ENCODE measurements at places on chromosomes 6 and 20.

DNA sequence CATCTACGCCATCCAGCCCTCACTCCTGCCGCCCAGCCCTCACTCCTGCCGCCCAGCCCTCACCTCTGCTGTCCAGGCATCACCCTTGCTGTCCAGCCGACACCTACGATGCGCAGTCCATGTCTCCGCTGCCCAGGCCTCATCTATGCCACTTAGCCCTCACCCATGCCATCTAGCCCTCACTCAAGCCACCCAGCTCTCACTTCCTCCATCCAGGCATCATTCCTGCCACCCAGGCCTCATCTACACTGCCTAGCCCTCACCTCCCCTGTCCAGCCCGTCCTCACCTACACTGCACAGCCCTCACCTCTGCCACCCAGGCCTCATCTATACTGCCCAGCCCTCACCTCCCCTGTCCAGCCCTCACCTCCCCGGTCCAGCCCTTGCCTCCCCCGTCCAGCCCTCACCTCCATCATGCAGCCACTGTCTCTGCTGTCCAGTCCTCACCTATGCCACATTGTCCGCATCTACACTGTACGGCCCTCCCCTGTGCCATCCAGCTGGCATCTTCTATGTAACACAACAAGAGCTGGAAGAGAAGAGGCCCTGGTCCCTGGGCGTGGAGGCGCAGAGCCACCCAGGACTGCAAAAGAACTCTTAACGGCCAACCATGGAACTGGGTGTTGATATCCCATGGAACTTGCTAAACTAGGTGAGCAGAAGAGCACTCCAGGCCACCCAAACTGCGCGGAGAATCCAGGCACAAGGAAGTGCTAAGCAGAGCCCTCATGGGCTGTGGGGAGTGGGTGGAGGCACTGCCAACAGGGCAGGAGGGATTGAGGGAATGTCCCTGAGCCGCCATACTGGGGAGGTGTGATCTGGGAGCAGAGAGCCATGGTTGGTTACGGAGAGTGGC lies 31.0 kb downstream of the RNASET2 start:
- DNase-seq = no peak

- no peak for DNase-seq
Measured at GRCh38 chr6:124396361-124396760, 565.9 kb upstream of the RNF217 start.

DNA sequence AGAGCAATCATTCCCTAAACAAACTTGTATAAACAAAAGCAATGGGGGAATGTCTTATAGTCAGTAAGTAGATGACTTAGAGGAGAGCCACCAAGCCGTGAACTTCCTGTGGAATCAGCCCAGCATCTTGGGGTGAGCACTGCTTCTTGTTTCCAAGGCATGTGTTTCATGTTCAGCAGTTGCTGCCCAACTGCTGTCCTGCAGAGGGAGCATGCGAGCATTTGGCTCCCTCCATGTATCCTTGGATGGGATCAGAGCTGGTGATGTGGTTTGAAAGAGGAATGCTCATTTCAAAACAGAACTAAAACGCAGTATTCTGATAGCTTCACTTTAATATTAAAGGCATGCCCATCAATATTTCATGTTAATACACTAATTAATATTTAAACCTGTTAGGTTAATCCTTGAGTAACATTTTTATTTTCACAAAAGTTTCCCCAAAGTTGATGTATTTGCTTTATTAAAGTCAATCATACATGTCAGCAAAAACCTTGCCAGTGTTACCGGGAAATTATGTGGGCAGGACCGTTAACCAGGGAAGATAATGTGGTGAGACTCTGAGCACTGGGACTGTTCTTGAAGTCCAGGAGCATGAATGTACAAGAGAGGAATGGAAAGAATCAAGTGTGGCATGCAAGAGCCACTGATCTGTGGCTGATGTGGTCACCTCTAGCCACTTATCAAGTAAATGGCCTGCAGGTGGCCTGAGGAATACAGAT lies 172.1 kb upstream of the GGTLC1 start:
- DNase-seq = no peak

- DNase-seq = no peak
Measured at GRCh38 chr20:58374906-58375758, 13.9 kb upstream of the VAPB start.

DNA sequence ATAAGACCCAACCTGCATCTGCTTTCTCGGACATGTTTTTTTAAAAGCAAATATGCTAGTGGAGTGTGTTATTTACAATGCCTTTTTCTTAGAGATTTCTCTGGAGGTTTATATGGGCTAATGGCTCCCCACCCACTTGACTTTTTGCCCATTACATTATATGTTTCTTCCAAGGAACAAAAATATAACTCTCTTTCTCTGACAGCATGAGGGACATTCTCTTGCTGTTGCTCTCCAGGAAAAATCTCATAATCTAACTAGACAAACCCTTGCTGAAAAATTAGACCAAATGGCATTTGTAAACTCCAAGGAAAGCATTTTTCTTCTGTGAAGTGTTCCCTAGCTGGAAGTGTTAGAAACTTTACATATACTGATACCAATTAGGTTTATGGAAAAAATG lies 213.7 kb downstream of the PRL start:
- DNase-seq = no peak

DNA sequence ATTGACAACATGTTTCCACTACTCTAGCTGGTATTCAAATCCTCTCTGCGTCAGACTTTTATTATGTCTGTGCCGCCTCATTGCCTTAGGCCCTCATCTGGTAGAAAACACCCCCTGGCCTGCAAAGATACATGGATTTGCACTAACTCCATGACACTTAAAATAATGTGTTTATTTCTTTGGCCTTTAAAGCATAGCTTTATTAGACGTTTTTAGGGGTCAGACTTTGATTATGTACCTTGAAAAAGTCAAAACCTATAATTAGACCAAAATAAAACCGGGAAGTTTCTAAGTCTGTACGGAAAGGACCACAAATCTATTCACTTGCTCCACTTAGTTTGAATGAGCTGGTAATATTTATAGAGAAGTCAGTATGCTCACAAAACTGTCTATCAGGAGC lies 357.9 kb upstream of the NOX3 start:
- no peak for DNase-seq

DNA sequence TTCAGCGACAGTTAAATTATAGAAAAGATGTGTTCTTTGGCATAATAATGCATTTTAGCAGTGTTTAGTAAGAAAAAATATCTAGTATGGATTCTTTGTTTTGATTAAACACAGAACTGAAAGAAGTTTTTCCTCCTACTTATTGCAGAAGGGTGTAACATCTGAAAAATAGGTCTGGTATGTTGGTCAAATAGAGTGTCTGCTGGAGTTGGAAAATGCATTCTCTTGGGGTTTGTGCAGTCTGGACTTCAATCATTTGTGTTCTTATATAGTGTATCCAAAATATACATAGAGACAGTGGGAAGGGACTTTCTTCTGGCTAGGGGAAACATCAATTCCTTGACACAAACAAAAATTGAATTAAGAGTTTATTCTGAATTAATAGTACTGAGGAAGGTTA lies 132.4 kb upstream of the MAN1A1 start:
- DNase-seq = no peak

GRCh38 chr6:114096561-114097172 lies 125.7 kb upstream of the HDAC2 start:
- no peak for DNase-seq

DNA sequence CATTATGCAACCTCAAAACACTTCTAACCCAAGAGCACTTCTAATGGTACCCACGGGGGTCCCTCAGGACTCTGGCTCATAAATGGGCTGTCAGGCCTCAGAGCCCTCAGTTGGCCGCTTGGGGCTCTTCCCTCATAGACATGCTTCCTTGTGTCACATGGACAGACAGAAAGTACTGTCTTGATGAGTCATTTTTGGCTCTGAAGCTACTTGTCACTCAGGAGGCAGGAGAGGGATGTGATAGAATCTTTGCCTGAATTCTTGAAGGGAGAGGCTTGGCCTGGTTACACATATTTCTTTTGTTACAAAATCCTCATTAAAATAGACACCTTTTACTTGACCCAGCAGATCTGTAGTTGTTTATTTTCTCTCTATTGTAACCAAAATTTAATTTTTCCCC lies 15.1 kb upstream of the EDN1 start:
- no peak for DNase-seq

GRCh38 chr6:160076009-160076408 lies 45.6 kb upstream of the SLC22A1 start:
- DNase-seq = no peak

DNA sequence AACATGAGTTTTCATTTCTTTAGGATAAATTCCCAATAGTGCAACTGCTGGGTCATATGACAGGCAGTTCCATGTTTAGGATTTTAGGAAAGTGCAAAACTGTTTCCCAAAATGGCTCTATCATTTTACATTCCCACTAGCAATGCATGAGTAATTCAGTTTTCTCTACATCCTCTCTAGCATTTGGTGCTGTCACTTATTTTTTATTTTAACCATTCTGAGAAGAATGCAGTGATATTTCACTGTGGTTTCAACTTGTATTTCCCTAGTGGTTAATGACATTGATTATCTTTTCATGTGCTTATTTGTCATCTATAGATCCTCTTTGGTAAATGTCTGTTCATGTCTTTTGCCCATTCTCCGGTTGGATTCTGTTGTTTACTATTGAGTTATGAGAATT lies 82.7 kb downstream of the PHIP start:
- DNase-seq = no peak

DNA sequence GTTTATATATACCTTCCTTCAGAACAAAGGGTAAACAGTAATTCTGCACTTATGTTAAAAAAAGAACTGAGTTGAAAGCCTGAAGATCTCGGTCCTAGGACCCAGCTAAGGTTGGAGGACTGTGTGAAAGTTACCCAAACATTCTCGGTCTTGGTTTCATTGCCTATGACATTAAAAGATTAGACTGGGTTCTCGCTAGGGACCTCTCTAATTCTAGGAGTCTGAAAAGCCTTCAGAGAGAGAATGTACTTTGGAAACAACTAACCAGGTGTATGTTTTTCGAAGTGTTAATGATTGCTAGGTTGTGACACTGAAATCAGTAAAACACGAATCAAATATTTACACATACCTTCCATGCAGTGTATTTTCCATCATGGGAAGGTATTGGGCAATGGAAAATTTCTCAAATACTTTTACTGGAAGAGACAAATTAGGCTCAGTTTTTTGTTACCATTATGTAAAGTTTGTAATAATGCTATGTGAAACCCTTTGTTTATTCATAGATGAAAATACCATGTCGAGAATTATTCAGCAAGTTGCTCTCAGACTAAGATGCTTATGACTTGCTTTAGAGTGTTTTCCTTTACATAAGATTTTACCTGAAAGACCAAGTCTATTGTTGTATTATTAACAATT lies 113.7 kb upstream of the LOC128125822 start:
- no peak for DNase-seq

DNA sequence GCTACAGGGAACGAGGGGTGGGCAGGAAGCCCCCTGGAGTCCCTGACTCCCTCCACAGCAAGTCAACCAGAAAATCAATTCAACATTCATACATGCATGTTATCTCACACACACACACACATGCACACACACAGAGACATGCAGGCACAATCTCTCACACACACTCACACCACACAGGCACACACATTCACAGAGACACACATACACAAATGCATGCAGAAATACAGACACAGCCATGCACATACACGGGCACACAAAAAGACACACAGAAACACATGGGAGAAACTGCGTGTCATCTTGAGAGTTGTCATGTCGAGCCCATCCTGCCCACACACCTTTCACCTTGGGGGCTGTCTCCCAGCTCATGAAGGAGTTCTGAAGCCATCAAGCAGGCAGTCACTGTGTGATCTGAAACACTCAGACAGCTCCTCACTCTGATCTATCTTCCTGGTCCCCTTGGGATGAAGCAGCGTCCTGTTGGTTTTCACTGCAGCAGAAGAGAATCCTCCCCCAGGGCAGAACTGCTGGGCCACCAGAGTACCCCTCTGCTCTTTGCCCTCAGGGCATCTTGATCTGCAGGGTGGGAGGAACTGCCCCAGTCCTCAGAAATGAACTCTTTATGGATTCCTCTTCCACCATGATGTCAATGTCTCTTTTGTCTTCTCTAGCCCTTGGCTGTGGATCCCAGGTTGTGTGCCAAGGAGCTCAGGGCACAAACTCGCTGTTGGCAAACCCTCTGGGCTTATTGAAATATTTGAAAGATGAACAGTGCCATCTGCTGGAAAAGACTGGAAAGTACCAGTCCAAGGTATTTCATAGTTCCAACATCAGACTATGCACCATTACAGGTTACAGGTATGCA lies 8.8 kb downstream of the RAET1L start:
- DNase-seq = no peak

DNA sequence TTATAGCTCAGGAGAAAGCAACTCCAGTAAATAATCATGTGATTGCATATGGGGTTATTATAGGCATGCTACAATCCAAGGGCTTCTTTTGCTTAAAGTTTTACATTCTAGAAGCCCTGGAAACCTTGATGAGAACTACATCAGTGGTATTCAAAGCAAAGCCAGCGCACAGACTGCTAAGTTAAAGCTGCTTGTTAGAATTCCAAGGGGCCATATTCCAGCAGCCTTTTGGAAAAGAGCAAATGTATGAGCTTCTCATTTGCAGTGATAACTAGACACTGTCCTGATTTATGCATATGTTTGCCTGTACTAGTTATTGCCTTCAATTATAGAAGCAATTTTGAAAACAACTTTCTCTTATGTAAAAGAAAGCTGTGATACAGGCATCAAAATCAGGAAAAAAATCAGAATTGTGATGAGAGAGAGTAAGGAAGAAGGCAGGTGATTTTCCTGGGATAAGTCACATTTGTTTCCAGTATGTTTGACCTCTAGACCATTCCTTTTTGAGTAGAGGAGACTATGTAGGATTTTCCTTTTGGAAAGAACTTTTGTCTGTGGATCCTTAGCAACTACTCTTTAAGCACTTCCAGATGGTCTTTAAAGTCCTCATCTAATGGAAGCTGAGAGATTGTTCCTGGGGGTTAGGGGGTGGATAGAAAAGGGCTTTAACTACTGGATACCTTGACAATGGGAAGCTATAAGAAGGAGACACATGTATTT lies 159.2 kb downstream of the PLCB4 start:
- DNase-seq = no peak

DNA sequence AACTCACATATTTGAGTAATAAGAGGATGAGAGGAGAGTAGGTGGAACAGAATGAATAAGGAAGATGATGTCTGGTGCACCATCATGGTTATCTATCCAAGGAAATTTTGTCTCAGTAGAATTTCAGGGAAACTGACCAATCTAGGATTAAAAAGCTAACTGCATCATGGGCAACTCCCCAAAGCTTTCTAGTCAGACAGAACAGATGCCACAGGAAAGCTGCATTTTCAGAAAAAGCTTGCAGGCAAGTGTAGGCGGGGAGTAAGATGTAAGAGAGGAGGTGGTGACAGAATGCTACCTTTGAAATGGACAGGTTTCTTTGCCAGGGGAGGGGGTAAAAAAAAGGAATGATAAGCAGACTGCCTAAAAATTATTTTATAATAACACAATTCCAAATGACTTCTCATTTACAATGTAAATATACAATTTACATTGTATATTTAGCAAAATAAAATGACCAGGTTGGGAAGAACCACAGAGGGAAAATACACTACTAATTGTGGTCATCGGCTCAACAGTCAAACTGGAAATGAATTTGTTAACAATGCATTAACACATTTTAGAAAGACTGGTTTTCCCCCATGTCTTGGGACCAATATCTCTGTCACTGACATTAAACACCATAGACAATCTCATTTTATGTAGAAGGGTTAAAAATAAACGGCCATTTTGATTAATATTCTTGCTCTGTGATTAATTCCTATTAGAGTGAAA lies 15.1 kb downstream of the NHSL1 start:
- DNase-seq = no peak

GRCh38 chr20:2261629-2262028 lies 34.2 kb upstream of the TGM3 start:
- no peak for DNase-seq

GRCh38 chr6:79913369-79913768 lies 34.0 kb downstream of the ELOVL4 start:
- no peak for DNase-seq

Measured in stimulated activated CD8-positive, alpha-beta memory T cell treated with anti-CD3 and anti-CD28 coated beads, Interleukin-15, amount 100 ng/mL, for 24 hours (primary cell).